Large intestine (tissue), 12 donors: ENCODE measurements at places on chromosomes 3 and 15.

DNA sequence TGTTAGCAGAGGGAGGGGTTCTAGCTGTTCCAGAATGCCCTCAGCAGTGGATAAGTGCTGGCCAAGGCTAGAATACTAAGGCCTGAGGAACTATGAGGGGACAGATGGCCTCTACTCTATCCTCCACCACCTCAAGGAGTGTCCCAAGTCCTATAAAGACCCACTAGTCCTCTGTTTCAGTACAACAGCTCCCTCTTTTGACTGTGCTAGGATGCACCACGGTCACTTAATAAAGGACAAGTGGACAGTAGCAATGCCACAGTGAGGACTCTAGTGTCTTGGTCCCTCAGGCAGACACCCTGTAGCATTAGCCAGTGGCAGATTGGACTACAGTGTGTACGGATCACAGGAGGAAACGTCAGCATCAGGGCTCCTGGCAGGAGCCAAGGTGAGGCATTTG is 171.8 kb upstream of the PROK2 start:
- no peaks in the 10 kb centered on the region for H3K4me1 ChIP-seq
- H3K27me3 ChIP-seq, result peaks cover 2% of the 10 kb centered on the region
- H3K27ac ChIP-seq, result no peak overlapping the region
- DNase-seq, result no peak
- H3K36me3 ChIP-seq, result no peaks in the 10 kb centered on the region

- no peaks in the 10 kb centered on the region for H3K36me3 ChIP-seq
- H3K4me1 ChIP-seq, result peaks cover 10% of the 10 kb centered on the region
- no peak for DNase-seq
- H3K4me3 ChIP-seq, result no peak overlapping the region
- H3K27me3 ChIP-seq, result no peaks in the 10 kb centered on the region
- H3K27ac ChIP-seq, result no peak overlapping the region
Observed at GRCh38 chr15:58731756-58732535, 17.6 kb downstream of the ADAM10 start.

GRCh38 chr15:68499620-68500312 is 67.8 kb upstream of the ITGA11 start:
- H3K4me3 ChIP-seq, result no peak overlapping the region
- no peak for DNase-seq
- H3K4me1 ChIP-seq, result no peaks in the 10 kb centered on the region
- H3K36me3 ChIP-seq, result no peaks in the 10 kb centered on the region

- no peak overlapping the region for H3K27ac ChIP-seq
- peaks cover 4% of the 10 kb centered on the region for H3K4me1 ChIP-seq
- H3K36me3 ChIP-seq, result no peaks in the 10 kb centered on the region
- peak; percentile 5 for DNase-seq
Observed at GRCh38 chr3:109188741-109189140, 52.2 kb downstream of the C3orf85 start.

DNA sequence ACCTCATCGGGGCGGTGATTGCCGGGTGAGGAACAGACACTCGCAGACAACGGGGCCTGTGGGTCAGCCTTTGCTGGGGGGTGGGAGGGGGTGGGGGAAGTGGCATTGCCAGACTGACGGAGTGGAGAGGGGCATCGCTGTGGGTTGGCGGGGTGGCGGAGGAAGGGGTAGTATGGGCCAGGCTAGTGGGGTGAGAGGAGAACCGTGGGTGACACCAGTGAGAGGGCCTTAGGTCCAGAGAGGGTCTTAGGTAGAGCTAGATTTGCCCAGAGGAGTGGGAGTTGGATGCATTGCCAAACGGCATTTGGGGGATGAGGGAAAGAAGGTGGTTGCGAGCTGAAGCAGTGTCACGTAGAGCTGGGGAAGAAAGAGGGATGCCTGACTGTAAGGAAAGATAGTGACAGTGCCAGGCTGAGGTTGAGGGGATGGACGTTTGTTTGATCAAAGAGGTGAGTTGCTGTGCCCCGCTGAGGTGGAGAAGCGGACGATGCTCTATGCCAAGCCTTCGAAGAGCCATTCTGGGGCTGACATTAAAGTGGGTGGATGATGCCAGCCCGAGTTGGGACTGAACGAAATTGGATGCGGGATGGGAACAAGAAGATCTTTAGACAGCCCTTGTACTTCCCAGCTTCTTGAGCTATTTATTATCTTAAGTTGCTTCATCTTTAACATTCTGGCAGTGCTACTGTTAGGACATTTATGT is 572 bp downstream of the DNAJB11 start:
- H3K27ac ChIP-seq, result peak overlapping the region; percentile 81
- peaks cover 19% of the 10 kb centered on the region for H3K36me3 ChIP-seq
- H3K27me3 ChIP-seq, result no peaks in the 10 kb centered on the region
